ENCODE measurements at places on chromosomes 6 and 20.

GRCh38 chr20:58765780-58766179, 73.2 kb downstream of the NPEPL1 start:
- DNase-seq: no peak

GRCh38 chr6:106804346-106805335, 169.9 kb downstream of the CD24 start:
- DNase-seq: no peak

- DNase-seq: no peak
Observed at GRCh38 chr6:37822851-37823682, 3.5 kb downstream of the ZFAND3 start.

GRCh38 chr20:37270576-37271420, 9.2 kb upstream of the GHRH start:
- no peak for DNase-seq

DNA sequence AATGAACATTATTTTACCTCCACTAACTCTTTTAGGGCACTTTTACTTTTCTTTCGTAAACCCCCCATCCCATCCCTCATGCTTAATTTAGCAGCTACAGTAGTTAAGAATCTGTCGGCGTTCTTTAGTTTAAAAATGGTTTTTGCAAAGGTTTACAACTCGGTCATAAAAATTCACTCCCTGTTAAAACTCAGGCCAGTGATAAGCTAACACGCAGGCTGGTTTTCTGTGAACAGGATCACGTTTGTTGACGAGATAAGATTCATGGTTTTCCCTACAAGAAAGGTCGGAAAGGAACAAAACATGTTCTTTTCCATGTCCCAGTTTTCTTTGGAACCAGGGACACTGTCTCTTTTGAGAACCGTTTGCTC, 101.1 kb downstream of the TOX2 start:
- DNase-seq: no peak

DNA sequence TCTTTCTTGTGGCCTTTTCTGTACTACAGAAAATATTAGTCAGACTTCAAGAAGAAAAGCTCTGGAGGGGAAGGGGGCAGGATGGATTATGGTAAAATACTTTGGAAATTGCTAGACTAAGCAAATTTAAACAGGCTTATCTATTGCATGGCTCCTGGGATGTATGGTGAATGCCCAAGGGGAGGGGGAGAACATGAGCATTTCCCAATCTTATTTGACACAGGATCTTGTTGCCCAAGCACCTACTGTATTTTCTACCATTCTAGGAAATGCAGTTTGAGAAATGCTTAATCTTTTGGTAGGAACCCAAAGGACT, 86.1 kb upstream of the LAMP5 start:
- DNase-seq: no peak

DNA sequence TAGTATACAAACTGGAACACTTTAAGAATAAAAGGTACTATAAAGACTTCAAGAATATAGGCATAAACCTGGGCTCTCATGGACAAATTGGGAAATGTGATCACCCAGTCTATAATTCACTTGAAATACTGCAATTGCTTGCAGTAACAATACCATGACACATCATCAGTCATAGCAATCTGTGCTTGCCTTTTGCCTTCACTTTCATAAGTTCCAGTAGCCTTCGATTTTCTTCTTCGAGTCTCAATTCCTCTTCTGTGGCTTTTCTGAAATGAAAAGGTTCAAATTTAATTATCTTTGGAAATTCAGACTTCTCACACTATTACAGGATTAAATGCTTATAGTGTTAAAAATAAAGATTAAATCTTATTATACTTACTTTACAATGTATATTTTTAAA, 96.3 kb upstream of the ZBTB24 start:
- no peak for DNase-seq

DNA sequence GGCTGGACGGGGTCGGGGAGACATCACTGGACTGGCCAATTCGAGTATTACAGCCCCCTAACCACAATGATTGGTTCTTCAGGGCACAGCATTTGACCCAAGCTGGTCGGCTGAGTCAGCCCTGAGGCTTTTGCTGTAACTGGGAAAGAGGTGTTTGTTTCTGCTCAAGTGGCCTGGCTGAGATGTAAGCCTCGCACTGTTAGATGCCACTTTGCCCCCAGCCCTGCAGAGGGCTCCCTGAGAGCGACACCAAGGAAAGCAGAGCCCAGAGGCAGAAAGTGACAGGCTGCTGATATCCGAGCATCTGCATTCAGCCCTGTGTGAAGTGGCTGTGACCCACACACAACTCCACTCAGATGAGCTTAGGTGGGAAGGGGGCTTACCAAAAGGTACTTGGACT, 19.4 kb downstream of the ERGIC3 start:
- peak; percentile 53 for DNase-seq

DNA sequence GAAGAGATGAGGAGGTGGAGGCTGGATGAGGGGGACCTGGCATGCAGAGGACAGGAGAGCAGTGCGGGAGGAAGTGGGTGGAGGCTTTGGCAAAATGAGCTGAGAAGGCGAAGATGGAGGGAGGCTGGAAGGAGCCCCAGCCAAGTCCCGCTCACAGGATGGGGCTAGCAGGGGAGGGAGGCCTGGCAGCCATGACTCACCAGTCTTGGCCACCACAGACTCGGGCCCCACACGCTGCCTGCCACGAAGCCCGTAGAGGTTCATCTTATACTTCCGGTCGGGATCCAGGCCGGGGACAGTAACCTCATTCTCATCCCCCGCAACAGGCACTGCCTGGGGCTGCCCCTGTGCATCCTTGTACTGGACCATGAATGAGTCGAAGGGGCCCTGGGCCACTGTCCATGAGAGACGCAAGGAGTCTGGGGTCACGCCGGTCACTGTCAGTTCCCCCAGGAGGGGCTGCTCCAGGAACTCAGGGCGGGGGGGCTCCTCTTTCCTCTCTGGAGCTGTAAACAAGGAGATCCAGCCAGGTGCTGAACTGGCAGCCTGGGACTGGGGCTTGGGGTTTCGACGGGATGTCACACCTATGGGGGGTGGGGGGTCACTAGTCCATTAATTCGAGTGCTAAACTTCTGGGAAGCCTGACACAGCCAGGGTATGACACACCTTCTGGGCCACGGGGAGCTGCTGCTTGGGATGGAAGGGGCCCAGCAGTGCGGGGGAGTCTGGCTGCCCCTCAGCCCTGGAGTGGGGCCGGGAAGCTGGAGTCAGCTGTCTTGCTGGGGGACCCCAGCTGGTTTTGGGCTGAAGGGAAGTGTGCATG, 27.8 kb downstream of the TNXB start:
- DNase-seq: no peak

DNA sequence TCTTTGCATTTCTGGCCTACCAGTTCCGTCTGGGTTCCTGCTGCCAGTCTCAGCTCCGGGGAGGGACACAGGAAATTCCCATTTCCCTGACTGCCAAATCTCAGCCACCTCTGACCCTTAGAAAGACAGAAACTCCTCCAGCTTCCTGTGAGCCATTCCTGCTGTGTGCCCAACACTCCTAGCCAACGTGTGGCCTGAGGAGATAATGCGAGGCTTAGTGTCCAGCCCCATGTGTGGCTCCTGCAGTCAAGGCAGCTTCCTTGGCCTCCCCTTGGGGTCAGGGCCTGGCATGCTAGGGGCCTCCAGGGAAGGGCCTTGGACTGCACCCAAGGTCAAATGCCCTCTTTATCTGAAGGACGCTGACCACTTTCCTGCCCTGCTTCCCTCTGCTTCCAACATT, 45.1 kb downstream of the MAFB start:
- DNase-seq: no peak

DNA sequence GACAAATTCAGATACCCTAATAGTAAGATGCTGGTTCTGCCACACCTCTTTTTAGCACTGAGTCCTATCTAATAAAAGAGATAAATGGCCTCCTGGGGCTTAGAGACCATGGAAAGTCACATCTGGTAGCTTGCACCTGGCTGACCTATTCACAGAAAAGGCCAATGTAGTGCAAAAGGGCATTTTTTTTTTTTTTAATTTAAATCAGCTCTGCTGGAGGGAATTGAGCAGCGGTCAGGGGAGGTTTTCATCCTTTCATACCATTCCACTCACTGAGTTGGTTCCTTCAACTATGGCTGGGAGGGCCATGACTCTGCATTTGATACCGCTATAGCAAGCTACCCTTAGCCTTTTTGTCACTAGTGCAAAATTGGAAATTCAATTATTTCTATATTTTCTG, 20.1 kb upstream of the HS3ST5 start:
- DNase-seq: no peak

DNA sequence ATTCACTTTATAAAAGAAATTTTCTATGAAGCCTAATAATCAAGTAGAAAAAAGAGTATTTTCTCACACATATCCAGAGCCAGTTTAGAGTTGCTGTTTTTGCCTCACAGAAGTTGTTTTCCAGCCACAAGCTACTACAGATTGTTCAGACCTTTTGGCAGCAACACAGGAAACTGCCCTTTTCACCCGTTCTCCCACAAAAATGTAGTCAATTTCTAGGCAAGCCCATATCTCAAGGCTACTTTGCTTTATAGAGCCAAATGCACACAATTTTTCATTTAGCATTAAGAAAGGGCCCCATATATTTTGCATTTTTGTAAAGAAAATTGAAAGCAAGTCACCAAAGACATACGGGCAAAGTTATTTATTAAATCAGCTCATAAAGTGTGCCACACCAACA, 49.5 kb downstream of the EPB41L2 start:
- DNase-seq: no peak

DNA sequence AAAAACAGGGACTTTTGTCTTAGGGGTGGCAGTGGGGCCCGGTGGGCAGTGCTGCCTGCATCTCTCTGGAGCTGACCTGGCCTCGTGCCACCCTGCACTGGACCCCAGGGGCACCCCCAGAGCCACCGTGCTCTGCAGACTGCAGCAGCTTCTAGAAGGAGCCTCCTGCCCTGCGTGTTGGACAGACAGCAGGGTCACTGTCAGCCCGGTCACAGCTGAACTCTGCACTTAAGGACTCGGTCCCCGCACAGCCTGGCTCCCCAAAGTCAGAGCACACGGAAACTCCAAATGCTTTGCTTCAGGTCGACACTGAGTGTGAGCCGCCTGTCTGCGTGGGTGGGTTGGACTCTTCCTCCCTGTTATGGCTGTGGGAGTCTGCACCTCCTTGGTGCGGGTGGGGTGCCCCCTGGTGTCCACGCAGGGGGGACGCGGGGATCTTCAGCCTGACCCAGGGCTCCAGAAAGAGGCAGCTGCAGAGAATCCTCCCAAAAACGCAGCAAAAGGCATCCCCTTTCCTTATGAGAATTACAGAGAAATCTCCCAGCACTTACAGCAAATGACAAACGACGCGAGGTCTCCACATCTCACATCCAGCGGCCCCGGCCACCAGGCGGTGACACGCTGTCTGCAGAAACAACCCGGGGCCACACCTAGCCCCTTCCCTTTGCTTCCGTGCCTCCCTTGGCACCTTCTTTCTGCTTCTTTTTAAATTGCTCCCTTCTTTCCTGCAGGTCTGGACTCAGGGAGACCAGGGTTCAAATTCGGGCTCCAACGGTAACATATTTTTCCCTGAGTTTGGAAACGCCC, 36.3 kb upstream of the DACT2 start:
- peak; percentile 13 for DNase-seq

DNA sequence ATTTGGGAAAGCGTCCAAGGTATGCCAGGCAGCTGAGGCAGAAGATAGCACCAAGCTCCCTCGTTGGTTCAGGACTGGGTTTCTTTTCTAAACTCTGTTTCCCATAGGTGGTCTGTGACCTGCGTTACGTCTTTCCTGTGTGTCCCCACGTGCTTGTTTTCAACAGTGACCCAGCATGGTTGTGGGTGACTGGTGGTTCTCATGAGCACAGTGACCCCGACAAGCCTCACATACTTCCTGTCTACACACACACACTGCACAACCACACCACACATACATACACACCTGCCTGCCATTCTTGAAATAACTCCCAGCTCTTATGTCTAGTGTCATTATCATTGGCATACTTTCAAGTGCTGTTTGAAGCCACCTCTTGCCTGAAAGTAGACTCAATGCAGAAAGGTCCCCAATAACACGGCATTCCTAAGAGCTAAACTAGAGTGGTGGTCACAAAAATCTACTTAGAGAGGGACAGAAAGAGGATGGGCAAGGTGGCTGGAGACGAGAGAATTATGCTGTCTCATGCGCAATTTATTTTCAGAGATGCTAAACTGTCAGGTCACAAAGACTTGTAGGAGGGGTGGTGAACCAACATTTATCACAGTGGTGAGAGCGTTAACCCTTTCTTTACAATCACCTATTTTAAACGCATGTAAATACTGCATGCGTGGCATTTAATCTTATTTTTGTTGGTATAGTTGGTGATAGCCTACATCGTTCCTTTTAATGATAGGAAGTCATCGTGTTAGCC, 66.7 kb downstream of the GCNT2 start:
- DNase-seq: no peak

GRCh38 chr20:18683839-18684238, 96.0 kb downstream of the DTD1 start:
- no peak for DNase-seq

DNA sequence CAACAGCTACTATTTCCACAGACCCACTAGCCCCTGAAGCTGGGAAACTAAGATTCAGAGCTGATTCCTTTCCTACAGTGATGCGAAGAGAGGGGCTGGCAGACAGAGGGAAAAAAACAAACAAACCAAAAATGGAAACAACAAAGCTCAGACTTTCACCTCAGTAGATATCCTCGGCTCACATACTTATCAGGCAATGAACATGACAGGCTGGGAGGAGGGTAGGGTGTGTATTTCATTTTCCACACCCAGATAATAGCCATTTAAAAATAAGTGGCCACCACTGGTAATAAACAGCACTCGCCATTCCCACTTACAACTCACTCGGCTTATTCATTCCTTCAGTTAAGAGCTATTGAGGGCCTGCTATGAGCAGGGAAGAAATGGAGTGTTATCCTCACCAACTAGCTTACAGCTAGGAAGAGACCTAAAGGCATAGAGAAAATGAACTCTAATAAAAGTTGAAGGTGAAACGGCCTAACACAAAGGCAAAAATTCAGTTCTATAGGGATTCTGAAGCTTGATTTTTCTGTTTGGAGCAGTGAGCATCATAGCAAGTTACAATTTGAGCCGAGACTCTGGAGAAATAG, 32.0 kb upstream of the SPTLC3 start:
- no peak for DNase-seq

- no peak for DNase-seq
Observed at GRCh38 chr6:64724091-64724490, 982.9 kb downstream of the EYS start.

DNA sequence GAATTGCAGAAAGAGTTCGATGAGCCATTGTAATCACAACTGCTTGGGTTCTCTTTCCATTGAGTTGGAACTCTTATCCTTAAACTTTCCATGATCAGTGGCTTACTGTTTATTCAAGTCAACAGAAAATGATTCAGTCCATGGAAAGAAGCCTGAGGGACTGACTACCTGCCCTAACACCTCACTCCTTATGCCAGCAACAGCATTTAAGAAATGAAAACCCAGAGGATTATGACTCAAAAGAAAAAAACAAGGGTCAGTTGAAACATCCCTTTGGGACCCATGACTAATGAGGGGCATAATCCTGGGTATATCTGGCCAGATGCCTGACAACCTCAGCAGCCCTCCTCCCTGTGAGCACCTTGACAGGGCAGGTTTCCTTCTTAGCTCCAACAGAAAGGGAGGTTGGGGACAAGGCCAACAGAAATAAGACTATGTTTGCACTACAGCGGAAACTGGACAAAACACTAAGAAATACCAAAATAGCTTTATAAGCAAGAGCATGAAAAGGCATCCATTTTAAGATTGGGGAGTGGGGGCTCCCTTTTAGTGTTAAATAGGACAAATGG, 106.7 kb downstream of the MAP3K5 start:
- DNase-seq: no peak

- no peak for DNase-seq
Observed at GRCh38 chr20:20277894-20278335, 90.0 kb upstream of the INSM1 start.

Measured in NCI-H1436 (cell line).